ENCODE measurements at places on chromosomes 6 and 20.

- DNase-seq, result no peak
Observed at GRCh38 chr6:16632101-16632500, 129.2 kb downstream of the ATXN1 start.

- DNase-seq, result no peak
Observed at GRCh38 chr20:49705358-49705757, 8.3 kb downstream of the B4GALT5 start.

- DNase-seq, result no peak
Observed at GRCh38 chr20:3753098-3753497, 14.5 kb downstream of the ADISSP start.

DNA sequence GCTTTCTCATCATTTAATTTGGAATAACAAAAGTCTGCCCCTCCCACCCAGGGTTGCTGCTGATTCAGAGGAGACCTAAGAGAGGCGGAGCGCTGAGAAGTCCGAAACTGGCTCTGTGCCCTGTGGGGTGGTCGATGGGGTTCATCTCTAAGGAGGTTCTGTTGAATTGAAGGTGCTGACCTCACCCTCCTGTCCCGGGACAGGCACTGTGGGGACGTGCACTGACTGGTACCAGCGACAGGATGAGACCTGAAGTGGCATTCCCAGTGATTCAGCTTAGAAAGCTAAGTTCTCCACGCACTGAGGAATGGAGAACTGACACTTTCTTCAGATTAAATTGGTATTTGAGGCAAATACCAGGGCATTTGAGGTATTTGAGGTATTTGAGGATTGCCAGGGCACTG lies 1.3 kb downstream of the GUCA1B start:
- no peak for DNase-seq

- no peak for DNase-seq
Observed at GRCh38 chr6:120622127-120622631, 712.1 kb downstream of the TBC1D32 start.

DNA sequence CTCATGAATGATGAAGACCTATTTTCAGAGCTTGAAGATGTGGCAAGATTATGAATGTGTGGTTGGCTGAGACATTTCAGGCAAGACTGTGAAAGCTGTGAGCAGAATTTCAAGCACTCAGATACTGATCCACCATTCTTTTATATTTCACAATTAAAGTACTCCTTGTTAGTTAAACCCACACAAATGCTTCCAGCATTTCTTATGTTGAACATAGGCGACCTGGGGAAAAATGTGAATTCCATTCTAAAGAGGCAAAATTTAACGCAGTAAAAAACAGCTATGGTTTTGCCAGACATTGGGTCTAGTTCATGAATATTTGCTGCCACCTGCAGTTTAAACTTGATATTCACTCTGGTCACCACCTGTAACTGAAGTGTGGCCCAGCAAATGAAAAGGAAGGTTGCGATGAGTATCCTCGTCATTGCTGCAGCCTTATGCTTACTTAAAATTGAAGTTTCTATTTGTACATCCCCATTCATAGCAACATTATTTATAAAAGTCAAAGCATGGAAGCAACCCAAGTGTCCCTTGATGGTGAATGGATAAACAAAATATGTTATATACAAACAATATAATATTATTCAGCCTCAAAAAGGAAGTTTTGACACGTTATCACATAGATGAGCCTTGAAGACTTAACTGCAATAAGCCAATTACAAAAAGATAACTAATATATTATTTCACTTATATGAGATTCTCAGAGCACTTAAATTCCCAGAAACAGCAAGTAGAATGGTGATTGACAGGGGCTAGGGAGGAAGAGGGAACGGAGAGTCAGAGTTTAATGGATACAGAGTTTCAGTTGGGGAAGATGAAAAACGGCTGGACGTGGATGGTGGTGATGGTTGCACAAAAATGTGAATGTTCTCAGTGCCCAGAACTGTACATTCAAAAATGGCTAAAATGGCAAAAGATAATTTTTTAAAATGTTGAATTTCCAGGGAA lies 32.4 kb upstream of the FAM184A start:
- DNase-seq, result peak; percentile 58

GRCh38 chr20:30630761-30631160 lies 626.7 kb upstream of the DEFB115 start:
- no peak for DNase-seq

GRCh38 chr6:14443629-14444268 lies 326.2 kb downstream of the CD83 start:
- DNase-seq, result no peak

- no peak for DNase-seq
Observed at GRCh38 chr6:43869792-43870659, 100.0 kb downstream of the VEGFA start.

- DNase-seq, result peak; percentile 86
Observed at GRCh38 chr6:26520237-26520849, 17.8 kb upstream of the HMGN4 start.

DNA sequence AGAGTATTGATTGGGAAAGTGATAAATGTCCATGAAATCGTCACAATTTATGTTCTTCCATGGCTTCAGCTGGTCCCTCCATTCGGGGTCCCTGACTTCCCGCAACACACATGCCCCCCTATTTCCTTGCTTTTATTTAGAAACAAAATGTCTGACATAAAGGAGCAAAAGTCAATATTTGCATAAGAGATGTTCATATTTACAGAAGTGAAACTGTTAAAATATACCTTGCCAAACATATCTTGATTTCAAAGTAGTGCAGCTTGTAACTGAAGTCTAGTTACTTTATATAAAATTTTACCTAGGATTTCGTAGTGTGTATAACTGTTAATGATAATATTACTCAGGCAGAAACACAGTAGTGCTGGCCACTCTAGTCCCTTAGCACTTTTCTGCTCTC lies 548.9 kb upstream of the ADGRB3 start:
- no peak for DNase-seq

DNA sequence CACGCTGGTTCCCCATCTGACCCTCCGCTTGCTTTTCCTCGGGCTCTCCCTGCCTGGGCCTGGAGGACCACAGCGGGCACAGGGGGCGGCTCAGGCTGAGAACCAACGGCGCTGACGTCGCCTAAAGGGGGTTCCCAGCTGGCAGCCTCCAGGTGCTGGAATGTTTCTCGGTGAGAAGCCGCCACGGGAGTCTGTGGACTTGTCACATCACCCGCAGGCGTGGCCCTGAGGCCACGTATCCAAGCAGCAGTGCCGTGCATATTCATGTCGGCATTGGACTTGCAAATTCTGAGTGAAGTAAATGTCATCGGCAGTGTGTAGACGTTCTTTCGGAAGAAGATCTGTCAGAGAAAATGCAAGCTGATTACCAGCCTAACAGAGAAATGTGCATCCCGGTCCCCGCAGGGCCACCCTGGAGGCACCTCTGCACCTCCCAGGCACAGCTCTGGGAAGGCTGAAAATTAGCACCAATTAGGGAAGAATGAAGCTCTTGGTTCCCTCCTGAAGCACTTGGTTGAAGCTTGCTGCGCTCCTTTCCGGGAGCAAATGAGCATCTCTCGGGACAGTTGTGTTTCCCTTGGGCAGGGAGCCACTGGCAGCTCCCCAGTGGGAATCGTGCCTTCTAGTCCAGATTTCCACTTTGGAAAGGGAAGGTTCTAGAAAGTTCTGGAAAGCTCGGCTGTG lies 24.3 kb downstream of the NTSR1 start:
- peak; percentile 80 for DNase-seq

DNA sequence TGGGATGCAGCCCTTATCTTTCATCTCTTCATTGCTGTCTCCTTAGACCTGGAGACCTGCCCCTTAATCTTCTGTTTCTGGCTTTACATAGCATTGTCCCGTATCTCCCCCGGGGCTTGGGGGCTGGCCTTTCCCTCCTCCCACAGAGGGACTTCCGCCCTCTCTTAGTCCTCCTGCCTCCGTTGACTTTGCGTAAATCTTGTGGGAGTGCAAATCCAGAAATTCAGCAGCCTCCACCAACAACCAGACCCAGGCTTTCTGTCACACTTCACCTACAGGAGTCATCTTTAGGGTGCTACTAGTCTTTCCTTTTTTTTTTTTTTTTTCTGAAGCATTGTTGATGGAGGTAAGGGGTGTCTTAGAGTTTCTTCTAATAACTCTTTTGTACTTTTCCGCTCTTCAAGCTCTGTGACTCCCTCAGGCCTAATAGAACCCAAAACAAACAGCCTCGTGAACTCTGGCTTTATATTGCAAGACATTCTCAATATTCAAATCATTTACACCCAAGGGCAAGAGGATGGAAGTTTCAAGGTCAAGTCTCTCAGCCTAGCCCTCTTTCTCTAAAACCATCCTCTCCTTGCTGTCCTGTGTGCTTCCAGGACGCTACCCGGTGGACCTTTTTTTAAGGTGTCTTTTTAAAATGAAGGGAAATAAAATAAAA lies 66.2 kb downstream of the RREB1 start:
- no peak for DNase-seq

- no peak for DNase-seq
Observed at GRCh38 chr6:157326979-157327378, 3.7 kb upstream of the TMEM242 start.

- DNase-seq, result no peak
Observed at GRCh38 chr6:157813191-157813590, 9.9 kb upstream of the SNX9 start.

- DNase-seq, result no peak
Observed at GRCh38 chr6:137494988-137495702, 951 bp upstream of the OLIG3 start.

- peak; percentile 85 for DNase-seq
Observed at GRCh38 chr6:114342086-114342825, 567 bp downstream of the HS3ST5 start.

GRCh38 chr6:24874776-24875533 lies 60.8 kb downstream of the RIPOR2 start:
- DNase-seq, result no peak

- no peak for DNase-seq
Observed at GRCh38 chr6:116108836-116109235, 8.2 kb downstream of the NT5DC1 start.
